Activated CD4-positive, alpha-beta T cell treated with anti-CD3 and anti-CD28 coated beads for 48 hours (primary cell): ENCODE measurements at places on chromosomes 4 and X.

- no peak for DNase-seq
These were observed 104.4 kb downstream of the RTL5 start for GRCh38 chrX:72027024-72027913.

- DNase-seq = no peak
These were observed 36.9 kb upstream of the TENM3 start for GRCh38 chr4:182206266-182206665.

- no peak for DNase-seq
These were observed 506.6 kb downstream of the KLHL13 start for GRCh38 chrX:117610049-117610448.

- no peak for DNase-seq
These were observed 168.8 kb downstream of the MID1IP1 start for GRCh38 chrX:38970074-38970473.

DNA sequence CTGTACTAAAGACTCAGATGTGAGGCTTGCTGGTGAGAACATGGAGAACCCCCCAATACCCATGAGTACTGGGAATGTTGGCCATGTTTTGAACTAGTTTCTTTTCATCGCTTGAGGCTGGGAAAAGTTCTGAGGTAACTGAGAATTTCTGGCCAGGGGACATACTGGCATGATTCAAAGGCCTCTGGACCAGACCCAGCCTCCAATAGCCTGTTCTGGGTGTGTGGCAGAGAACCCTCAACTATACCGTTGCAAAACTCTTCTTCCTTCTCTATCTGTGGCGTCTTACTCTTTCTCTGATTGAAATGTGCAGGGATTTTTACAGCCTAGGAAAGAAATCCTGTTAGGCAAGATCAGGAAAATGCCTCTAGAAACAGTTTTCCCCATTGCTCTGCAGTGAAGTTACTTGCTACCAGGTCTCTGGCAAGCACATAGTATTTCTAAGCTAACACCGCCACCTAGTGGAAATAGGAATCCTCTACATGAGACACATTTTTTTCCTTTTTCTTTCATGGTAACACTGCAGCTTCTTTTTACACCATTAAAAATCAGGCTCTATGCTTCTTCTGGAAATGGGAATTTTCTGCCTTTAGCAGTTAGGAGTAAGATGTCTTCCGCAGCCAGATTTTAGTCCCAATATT lies 170.7 kb upstream of the ZCCHC13 start:
- DNase-seq = no peak

DNA sequence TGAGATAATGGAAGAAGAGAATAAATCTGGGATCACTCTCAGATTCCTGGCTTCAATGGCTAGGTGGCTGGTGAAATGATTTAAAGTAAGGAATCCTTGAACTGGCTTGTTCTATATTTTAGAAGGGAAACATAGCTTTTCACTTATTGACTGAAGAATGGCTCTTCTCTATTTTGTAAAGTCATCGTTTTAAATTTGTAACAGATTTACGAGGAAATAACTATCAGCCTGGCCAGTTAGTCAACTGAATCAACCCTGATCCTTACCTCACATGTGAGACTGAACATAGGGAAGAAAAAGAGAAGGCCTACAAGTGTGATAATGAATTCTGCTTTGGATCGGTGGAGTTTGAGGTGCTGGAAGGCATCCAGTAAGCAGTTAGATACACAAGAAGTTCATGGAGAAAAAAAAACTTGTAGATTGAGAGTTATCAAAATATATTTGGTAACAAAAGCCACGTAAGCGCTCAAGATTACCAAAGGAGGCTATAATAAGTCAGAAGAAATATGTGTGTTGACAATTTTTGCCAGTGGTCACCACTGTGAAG lies 12.0 kb downstream of the AREG start:
- no peak for DNase-seq

DNA sequence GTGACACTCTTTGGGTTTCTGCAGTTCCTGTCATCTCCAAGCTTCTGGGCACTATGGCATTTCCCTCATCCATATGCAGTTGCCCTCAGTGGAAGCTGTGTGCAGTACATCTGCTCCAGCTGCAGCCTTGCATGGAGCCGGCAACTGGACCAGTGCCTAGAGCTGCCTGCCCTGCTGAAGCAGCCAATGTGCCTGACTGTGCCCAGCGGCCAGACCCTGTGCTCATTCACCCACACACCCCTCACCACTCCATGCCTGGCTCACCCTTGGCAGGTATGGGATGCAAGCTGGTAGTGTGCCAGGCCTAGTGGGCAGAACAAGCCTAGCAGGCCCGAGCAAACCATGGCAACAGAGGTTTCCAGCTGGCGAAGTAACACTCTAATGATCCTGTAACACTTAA lies 370.8 kb downstream of the FSTL5 start:
- DNase-seq = no peak

DNA sequence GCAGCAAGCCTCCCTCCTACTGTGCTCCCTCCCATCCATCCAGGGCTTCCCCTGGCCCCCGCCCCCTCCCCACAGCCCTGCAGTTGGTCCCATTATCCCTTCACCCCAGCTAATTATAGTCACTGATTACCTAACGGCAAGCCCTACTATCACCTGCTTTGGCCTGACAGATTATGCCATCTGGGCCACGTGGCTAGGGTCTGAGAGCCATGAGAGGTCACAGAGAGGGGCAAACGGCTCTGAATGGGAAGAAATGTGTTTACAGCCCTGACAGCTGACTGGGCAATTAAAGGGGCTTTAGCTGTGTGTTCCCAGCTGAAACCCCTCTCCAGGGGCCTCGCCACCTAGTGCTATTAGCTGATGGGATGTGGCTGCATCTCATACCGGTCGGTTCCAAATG lies 134.4 kb upstream of the CPEB2 start:
- DNase-seq = no peak

- no peak for DNase-seq
These were observed 80.6 kb downstream of the FRYL start for GRCh38 chr4:48699475-48699874.

DNA sequence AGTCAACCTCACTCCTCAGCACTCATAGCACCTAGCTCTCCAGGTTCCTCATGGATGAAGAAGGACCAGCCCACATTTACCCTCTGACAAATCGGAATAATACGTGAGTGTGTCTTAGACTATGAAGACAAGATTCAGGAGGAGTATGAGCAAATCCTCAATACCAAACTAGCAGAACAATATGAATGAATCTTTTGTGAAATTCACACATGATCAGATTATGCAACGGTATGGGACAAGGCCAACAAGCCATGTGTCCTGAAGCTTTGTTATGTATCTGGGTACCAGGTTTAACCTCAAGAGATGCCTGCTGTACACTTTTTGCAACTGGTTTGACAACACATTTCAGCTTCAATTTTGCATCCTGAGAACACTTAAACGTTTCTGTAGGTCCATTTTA lies 300.1 kb downstream of the OPHN1 start:
- no peak for DNase-seq

- no peak for DNase-seq
These were observed 1451.9 kb upstream of the AGA start for GRCh38 chr4:178894126-178894525.

DNA sequence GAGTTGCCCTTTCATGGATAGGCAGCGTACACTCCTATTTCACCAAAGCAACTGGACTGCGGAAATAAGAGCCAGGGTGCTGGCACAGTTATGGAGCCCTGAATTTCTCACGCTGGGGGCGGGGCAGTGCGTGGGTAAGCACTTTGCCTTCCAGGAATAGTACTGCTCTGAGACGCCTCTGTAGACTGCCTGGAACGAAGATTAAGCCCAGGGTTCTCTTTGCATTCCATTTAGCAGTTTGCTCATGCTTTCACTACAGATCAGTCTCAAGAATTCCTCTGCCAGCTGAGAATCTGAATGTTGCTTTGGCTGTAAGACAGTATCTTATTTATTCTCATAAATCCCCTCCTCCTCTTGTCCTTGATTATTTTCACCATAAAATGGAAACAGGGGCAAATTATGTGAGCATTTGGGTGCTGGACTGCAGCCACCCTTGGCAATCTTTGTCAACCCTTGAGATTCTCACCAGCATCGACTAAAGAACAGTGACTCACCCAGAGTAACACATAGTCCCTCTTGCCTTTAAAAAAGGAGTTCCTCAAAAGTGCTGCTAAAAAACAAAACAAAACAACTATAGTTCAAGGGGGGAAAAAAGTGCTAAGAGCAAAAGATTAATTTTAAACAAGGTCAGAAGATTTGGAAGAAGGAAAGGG lies 88.9 kb upstream of the CITED1 start:
- no peak for DNase-seq

GRCh38 chrX:56798339-56798711 lies 69.3 kb downstream of the NBDY start:
- DNase-seq = no peak

GRCh38 chr4:109990261-109991257 lies 77.9 kb downstream of the EGF start:
- no peak for DNase-seq

DNA sequence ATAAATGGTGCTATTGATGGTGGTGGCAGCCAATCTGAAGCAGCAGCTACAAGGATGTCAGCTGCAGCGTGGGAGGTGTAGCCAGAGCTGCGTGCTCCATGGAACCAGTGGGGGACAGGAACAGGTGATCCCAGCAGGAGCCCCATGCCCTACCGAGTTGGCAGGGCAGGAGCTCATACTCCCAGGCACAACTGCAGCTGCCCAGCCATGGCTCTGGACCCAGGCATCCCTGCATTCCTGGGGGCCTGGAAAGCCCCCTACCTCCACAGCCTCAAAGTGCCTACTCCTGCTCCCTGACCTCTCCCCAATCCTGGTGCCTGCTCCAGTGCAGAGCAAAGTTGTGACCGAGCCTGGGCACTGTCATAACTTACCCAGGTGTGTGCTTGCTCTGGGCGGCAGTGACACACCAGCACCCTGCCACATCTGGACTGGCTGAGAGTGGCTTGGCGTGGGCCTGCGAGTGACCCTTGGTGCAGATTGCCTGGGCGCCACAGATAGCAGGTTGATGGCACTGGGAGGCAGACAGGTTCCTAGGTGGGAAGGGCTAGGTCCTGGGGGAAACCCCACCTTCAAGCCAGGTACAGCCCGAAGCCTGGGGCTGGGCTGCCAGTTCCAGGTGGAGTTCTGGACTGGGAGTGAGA lies 101.1 kb downstream of the DCAF12L2 start:
- no peak for DNase-seq

DNA sequence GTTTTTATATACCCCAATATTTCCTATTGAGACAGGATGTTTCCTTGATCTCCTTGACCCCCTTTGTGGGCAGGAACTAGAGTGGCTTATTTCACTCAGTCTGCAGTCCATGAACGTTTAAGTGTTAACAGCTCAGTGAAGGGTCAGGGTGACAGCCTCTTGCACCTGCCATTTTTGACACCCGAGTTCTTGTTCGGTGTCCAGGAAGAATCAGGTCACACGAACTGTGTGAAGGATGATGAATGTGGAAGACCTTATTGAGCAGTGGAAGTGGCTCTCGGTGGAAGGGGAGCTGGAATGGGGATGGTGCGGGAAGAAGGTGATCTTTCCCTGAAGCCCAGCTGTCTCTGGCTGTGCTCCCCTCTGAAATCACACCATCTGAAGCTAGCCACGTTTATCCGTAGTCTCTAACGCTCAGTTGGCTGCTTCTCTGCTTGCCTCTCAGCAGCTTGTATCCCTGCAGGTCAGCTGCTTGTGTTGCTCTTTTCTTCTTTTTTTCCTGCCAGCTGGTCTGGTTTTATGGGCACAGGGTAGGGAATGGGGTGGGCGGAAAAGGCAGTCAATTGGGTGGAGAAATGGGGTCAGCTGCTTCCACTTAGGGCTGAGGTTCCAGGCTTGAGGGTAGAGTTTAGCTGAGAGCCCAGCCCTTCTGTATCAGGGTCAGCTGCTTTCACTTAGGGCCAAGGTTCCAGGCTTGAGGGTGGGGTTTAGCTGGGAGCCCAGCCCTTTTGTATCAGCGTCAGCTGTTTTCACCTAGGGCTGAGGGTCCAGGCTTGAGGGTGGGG lies 29.0 kb upstream of the CCNG2 start:
- no peak for DNase-seq

DNA sequence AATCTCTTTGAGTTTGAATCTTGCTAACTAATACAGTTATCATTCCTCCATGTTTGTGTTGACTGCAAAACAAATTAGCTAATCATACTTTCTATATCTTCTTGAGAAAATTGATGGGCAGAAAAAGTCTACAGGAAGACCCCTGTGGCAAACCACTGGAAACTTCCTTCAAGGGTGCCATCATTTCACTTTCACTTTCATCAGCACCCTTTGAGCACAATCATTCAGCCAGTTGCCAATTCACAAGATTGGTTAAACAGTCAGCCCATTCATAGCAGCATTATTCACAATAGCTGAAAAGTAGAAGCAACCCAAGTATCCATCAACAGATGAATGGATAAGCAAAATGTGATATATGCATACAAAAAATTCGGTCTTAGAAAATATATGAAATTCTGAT lies 101.5 kb downstream of the CCDC160 start:
- DNase-seq = no peak

GRCh38 chrX:41720125-41720779 lies 3.7 kb upstream of the GPR82 start:
- peak; percentile 31 for DNase-seq

GRCh38 chr4:94127707-94128328 lies 79.8 kb upstream of the SMARCAD1 start:
- no peak for DNase-seq

DNA sequence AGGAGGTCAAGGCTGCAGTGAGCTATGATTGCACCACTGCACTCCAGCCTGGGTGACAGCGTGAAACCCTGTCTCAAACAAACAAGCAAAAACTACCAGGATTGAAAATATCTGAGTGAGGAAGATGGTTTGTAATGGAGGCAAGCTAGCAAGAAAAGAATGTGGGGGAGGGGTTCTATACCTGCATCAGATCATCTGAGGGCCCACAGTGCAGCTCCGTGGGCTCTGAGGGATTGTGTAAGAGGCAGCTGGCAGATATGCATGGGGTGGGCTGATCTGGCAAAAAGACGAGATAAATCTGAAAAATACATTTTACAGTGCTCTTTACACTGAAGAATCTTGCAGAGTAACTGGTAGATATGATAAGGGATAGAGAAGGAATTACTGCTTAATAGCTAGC lies 28.9 kb upstream of the CHRNA9 start:
- no peak for DNase-seq

GRCh38 chr4:55037728-55038127 lies 87.7 kb downstream of the KDR start:
- DNase-seq = no peak

GRCh38 chr4:177008836-177009501 lies 216.2 kb upstream of the VEGFC start:
- DNase-seq = no peak

DNA sequence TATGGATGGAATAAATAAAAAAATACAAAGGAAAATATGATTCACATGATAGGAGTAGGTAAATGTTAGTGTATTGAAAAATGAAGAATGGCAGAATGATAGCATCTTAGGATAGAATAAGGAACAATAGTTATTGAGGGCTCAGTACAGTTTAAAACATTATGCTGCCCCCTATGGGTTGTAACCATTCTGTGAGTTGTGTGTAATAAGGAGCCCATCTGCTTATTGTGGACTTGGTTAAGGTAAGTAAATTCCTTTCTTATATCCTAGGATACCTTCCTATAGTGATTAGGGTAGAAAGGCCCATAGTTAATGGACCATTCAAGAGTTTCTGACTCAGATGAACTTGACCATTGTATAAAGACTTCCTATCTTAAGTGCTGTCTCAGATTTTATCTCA lies 195.8 kb downstream of the PDHA2 start:
- no peak for DNase-seq
